Activated T-cell treated with anti-CD3 and anti-CD28 coated beads for 24 hours (primary cell): ENCODE measurements at places on chromosomes 11 and 22.

- peak; percentile 20 for DNase-seq
Measured at GRCh38 chr11:34052608-34053160, 1.2 kb downstream of the CAPRIN1 start.

GRCh38 chr22:44831885-44832284 is 79.5 kb downstream of the ARHGAP8 start:
- no peak for DNase-seq

GRCh38 chr22:30008401-30008800 is 71.9 kb upstream of the HORMAD2 start:
- no peak for DNase-seq

DNA sequence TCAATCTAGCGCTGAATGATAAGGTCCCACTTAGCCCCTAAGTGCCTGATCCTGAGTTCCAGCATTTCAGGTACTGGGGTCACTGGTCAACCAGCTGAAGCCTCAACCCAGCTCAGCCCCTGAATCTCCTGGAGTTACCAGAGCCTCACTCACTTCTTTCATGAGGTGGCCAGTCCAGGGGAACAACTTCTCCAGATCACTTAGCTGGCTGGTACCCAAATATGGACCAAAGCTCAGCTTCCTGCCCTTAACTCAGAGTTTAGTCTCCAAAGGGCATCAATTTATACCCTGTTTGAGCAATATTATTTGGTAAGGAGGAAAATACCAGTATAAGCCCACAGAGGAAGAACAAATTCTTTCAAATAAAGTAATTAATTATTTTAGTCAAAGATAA is 105.6 kb downstream of the SLC1A2 start:
- DNase-seq, result no peak

GRCh38 chr22:41672780-41673509 is 15.7 kb downstream of the SNU13 start:
- no peak for DNase-seq

- DNase-seq, result no peak
Measured at GRCh38 chr11:78666675-78667160, 92.1 kb upstream of the NARS2 start.

DNA sequence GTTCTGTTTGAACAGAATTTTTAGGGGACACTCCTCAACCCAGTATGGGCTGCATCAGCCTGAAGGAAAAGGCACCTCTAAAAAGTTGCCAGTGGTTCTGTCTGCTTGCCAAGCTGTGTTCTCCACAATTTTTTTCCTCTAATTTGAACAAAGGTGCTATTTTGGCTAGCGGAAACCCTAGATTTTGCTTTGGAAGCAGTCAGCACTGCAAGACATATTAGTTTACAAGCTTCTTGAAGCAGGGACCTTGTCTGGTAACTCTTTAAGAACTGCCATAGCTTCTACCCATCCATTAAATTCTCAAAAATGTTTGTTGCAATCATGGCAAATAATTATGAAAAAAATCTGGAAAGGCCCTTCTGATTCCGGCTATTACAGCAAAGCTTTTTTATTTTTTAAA is 75.6 kb upstream of the HEPHL1 start:
- no peak for DNase-seq

DNA sequence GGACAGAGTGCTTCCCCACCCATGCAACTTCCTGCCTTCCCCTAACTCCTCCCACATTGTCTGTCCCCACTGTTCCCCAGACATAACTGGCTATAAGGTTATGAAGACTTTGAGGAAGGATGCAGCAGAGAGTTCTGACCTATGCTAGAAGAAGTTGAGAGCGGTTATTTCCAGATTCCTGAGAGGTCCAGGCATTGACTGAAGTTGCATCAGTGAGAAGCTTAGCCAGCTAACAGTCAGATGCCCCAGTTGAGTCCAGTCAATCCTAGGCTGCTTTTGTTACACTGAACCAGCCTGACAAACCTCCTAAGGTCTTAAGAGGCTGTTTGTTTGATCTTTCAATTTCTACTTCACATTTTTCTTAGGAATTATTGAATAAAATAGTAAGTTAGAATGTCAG is 937.9 kb upstream of the CCDC90B start:
- DNase-seq, result no peak

GRCh38 chr11:17918049-17918605 is 94.7 kb downstream of the SERGEF start:
- no peak for DNase-seq

GRCh38 chr11:59273373-59273841 is 60.7 kb upstream of the MPEG1 start:
- no peak for DNase-seq

- no peak for DNase-seq
Measured at GRCh38 chr22:23063539-23064380, 6.6 kb upstream of the GNAZ start.

DNA sequence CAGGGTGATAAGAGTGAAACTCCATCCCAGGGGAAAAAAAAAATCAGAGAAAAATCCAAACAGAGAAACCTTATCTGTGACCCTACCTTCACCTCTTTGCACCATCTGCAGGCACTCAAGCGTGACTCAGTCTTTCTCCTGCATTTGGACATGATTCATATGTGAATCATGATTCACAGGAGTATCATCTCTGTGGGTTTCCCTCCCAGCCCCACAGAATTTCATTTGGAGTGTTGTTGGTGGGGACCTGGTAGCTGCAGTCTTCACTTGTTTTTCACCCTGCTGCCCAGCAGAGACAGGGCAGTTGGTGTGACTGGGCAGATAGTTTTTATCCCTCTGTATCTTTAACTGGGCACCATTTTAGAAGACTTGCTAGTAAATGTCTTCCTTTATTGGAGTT is 75.7 kb downstream of the DEPDC5 start:
- peak; percentile 56 for DNase-seq

DNA sequence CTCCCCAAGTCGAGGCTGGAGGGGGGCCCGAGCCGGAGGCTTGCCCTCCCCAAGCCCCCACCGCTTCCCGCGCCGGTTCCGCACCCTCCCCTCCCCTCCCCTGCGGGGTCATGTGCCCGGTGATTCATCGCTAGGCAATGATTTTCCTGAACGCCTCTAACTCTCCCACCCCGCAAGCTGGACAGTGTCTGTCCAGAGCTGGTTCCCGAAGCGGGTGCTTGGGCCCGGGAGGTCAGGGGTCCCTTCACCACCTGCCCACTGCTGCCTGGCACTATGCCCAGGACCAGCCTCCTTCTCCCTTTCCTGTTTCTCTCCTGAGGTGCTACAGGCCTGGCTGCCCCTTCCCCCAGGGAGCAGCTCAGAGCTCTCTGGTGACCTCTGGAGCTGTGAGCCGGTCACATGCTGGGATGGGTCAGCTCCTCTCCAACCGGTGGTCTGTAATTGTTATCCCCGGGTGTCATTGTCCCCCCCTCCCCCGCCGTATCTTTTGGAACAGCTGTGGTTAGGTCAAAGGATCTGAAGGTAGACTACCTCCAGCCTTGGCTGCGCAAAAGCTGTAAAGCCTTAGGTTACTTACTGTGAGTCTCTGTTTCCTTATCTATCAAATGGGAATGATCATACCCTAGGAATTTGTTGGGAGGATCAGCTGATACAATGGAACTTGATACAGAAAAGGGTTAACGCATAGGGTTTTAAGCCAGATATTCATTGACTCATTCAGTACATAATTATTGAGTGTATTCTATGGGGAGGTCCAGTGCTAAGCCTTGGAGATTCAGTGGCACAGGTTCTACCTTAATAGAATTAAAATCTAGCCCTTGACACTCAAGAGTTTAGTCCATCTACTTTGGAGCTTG is 753 bp downstream of the STX3 start:
- peak; percentile 25 for DNase-seq

DNA sequence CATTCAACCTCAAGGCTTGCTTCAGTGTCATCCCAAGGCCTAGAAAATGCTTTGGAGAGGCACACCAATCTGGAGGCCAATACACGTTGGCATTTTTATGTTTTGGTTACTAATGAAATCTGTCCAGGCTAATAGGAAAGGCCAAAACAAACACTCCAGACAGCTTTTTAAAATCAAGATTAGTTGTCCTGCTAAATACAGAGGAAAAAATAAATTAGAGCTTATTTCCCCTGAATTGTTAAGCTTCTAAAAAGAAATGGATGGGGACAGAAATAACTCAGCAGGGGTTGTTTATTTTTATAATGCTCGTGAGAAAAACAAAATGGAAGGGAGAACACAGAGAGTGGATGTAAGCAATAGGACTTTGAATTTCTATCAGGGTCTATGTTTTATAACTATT is 438.5 kb upstream of the LRRC4C start:
- no peak for DNase-seq

GRCh38 chr22:29641700-29642330 is 38.4 kb downstream of the NF2 start:
- no peak for DNase-seq

- DNase-seq, result no peak
Measured at GRCh38 chr11:62553839-62554361, 7.3 kb upstream of the AHNAK start.
